Activated CD8-positive, alpha-beta memory T cell treated with anti-CD3 and anti-CD28 coated beads, Interleukin-2, amount 10 ng/mL, durations not matched to agents 7 days and 5 days (primary cell): ENCODE measurements at places on chromosomes 7 and 10. TPM values are rescaled to one million over a fixed set of nuclear protein-coding genes. Genes with fewer than 3 reads are reported as not detected.

GRCh38 chr7:152624228-152624627, 51.7 kb downstream of the XRCC2 start:
- H3K4me1 ChIP-seq = no peaks in the 10 kb centered on the region
- no peak overlapping the region for H3K27ac ChIP-seq
- no peaks in the 10 kb centered on the region for H3K36me3 ChIP-seq

DNA sequence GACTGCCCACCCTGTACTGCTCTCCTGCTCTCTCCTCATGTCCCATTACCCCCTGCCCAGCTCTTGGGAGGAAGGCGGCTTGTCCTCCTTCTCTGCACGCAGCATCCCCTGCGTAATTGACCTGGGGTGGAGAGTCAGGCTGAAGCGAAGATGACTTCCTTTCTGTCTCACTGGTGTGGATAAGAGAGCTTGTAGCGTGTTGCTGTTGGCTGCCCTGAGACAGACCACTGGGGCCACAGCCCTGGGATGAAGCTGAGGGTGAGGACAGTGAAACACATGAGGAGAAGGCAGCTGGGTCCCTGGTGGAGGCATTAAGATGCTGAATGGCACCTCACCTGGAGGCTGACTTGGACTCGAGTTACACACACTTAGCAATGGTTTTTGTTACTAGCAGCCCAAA, 310.3 kb upstream of the ZNF32 start:
- peaks cover under 1% of the 10 kb centered on the region for H3K27me3 ChIP-seq
- DNase-seq = peak; percentile 28
- H3K36me3 ChIP-seq = no peaks in the 10 kb centered on the region
- H3K27ac ChIP-seq = no peak overlapping the region
- no peak overlapping the region for H3K4me3 ChIP-seq

DNA sequence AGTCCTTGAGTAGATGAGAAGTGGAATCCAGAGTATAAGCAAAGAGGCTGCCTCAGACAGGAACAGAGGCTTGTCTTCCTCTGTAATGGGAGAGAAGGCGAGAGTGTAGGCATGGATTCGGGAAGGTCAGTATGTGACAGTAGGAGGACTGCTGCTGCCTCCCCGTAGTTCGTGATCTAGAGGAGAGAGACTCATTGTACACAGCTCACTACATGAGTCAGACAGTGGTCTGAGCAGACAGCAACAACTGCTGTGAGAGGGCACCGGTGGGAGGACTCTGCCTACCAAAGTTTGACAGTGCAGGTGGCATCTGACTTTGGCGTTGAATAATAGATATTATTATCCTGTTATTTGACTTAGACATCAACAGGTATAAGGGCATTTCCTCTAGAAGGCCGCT, 319.4 kb downstream of the NRG3 start:
- DNase-seq = no peak
- no peaks in the 10 kb centered on the region for H3K27me3 ChIP-seq
- H3K27ac ChIP-seq = no peak overlapping the region

GRCh38 chr7:155119801-155120382, 49.8 kb downstream of the HTR5A start:
- no peak overlapping the region for H3K27ac ChIP-seq
- H3K27me3 ChIP-seq = peaks cover 19% of the 10 kb centered on the region
- DNase-seq = no peak
- peaks cover 3% of the 10 kb centered on the region for H3K36me3 ChIP-seq
- no peak overlapping the region for H3K4me3 ChIP-seq

GRCh38 chr7:130435311-130435854, 5.4 kb downstream of the CEP41 start:
- no peak overlapping the region for H3K4me3 ChIP-seq
- no peak overlapping the region for H3K27ac ChIP-seq
- no peak for DNase-seq
- H3K36me3 ChIP-seq = peaks cover 13% of the 10 kb centered on the region
- no peaks in the 10 kb centered on the region for H3K27me3 ChIP-seq
- H3K4me1 ChIP-seq = peaks cover 26% of the 10 kb centered on the region

DNA sequence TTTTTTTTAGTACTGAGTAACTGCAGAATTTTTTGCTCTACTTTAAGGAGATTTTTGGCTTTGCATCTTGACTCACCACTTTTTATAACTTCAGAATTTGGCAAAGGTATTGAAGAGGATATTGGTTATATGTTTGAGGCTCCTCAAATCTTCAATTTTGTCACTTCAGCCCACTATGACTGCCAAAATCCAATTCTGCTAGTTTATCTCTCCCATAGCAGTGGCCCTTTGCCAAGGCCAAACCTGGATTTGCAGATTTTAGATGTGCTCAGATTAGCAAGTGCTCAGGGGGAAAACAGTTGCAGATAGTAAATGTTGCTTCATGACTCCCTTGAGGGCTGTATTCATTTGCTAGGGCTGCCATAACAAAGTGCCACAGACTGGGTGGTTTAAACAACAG, 427.5 kb downstream of the ADRA2A start:
- H3K27me3 ChIP-seq = no peaks in the 10 kb centered on the region
- H3K36me3 ChIP-seq = no peaks in the 10 kb centered on the region
- H3K4me3 ChIP-seq = no peak overlapping the region
- DNase-seq = no peak
- H3K4me1 ChIP-seq = no peaks in the 10 kb centered on the region
- no peak overlapping the region for H3K27ac ChIP-seq

DNA sequence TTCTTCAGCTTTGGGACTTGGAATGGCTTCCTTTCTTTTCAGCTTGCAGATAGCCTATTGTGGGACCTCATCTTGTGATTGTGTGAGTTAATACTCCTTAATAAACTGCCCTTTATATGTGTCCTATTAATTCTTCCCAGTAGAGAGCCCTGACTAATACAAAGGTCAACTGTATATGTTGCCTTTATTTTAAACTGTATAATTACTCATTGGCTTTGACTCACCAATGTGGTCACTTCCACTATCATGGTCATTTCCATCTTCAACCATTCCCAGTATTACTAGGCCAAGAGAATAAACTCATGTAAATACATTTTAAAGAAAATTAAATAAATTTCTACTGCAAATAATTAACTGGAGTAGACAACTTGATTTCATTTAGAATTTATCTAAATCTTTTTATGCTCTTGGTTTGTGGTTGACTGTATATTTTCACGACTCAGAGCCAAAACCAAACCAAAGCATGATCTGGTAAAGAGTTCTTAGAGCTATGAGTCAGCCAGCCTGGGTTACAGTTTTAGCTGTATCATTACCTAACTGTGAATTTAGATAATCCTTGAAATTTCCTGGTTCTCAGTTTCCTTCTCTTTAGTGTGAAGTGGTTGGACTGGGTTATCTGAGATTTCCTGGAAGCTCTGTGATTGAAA, 188.4 kb downstream of the PPP1R3A start:
- no peak overlapping the region for H3K4me3 ChIP-seq
- H3K27ac ChIP-seq = no peak overlapping the region
- H3K27me3 ChIP-seq = no peaks in the 10 kb centered on the region
- H3K4me1 ChIP-seq = no peaks in the 10 kb centered on the region

- H3K27ac ChIP-seq = no peak overlapping the region
- H3K4me1 ChIP-seq = no peaks in the 10 kb centered on the region
- DNase-seq = no peak
- no peak overlapping the region for H3K4me3 ChIP-seq
Measured at GRCh38 chr7:130329681-130330080, 14.9 kb upstream of the CPA5 start.

DNA sequence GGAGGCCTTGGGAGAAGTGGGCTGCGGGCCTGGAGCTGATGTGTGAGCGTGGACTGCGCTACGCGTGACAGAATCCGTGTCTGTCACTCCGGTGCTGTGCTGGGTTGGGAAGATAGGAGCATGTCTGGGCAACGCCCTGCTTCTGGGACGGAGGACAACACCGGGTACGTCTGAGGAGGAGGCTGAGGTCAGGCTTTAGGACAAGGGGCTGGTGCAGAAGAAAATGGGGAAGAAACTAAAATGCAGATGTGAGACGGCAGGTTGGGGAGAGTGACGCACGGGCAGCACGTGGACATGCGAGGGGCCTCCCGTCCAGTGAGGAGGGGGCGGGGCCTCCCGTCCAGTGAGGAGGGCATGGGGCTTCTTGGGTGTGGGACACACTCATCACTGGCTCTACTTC, 207.4 kb downstream of the DNAJB6 start:
- no peaks in the 10 kb centered on the region for H3K27me3 ChIP-seq
- H3K36me3 ChIP-seq = no peaks in the 10 kb centered on the region
- DNase-seq = no peak
- H3K4me3 ChIP-seq = no peak overlapping the region
- H3K27ac ChIP-seq = no peak overlapping the region
- H3K4me1 ChIP-seq = no peaks in the 10 kb centered on the region

DNA sequence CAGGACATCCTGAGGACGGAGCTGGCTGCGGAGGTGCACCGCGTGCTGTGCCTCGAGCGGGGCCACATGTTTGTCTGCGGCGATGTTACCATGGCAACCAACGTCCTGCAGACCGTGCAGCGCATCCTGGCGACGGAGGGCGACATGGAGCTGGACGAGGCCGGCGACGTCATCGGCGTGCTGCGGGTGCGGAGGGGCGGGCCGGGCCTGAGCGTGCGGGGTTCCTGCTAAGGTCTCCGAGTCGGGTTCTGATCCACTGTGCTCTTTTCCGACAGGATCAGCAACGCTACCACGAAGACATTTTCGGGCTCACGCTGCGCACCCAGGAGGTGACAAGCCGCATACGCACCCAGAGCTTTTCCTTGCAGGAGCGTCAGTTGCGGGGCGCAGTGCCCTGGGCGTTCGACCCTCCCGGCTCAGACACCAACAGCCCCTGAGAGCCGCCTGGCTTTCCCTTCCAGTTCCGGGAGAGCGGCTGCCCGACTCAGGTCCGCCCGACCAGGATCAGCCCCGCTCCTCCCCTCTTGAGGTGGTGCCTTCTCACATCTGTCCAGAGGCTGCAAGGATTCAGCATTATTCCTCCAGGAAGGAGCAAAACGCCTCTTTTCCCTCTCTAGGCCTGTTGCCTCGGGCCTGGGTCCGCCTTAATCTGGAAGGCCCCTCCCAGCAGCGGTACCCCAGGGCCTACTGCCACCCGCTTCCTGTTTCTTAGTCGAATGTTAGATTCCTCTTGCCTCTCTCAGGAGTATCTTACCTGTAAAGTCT, 10.4 kb downstream of the ATG9B start:
- peaks cover 66% of the 10 kb centered on the region for H3K4me1 ChIP-seq
- peak; percentile 97 for DNase-seq
- peaks cover 13% of the 10 kb centered on the region for H3K27me3 ChIP-seq
- peaks cover 2% of the 10 kb centered on the region for H3K36me3 ChIP-seq
- peak overlapping the region; percentile 96 for H3K27ac ChIP-seq

GRCh38 chr10:79053081-79053434, 15.7 kb upstream of the ZMIZ1 start:
- no peaks in the 10 kb centered on the region for H3K36me3 ChIP-seq
- H3K27ac ChIP-seq = no peak overlapping the region
- no peaks in the 10 kb centered on the region for H3K27me3 ChIP-seq
- DNase-seq = no peak
- H3K4me3 ChIP-seq = no peak overlapping the region

DNA sequence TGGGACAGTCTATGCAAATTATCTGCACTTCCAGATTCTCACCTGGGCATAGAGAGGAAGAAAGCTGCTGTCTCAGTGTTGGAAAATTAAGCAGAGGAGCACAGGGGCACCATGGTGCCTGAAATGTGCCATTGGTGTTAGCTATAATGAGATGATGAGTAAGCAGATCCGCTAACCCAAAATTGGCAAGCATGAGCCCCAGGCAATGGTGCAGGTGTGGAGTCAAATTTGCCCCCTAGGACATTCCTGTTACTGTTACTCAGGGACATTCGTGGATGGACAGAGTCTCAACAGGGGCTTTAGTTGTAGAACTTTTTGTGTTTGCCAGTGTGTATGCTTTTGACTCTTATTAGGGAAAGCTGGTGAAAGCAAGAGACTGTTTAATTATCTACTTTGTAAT, 385.2 kb upstream of the KLF6 start:
- no peaks in the 10 kb centered on the region for H3K27me3 ChIP-seq
- peaks cover 6% of the 10 kb centered on the region for H3K36me3 ChIP-seq
- H3K27ac ChIP-seq = no peak overlapping the region
- H3K4me1 ChIP-seq = no peaks in the 10 kb centered on the region

GRCh38 chr7:21944616-21945453, 864 bp downstream of the CDCA7L start:
- peaks cover 12% of the 10 kb centered on the region for H3K36me3 ChIP-seq
- peaks cover 33% of the 10 kb centered on the region for H3K27me3 ChIP-seq
- H3K27ac ChIP-seq = peak overlapping the region; percentile 89

- H3K27ac ChIP-seq = peak overlapping the region; percentile 52
- H3K4me3 ChIP-seq = peak overlapping the region; percentile 68
- H3K36me3 ChIP-seq = no peaks in the 10 kb centered on the region
- peak; percentile 48 for DNase-seq
- H3K4me1 ChIP-seq = peaks cover 25% of the 10 kb centered on the region
- H3K27me3 ChIP-seq = peaks cover 39% of the 10 kb centered on the region
Measured at GRCh38 chr10:79445977-79446757, 743 bp upstream of the ZCCHC24 start.

DNA sequence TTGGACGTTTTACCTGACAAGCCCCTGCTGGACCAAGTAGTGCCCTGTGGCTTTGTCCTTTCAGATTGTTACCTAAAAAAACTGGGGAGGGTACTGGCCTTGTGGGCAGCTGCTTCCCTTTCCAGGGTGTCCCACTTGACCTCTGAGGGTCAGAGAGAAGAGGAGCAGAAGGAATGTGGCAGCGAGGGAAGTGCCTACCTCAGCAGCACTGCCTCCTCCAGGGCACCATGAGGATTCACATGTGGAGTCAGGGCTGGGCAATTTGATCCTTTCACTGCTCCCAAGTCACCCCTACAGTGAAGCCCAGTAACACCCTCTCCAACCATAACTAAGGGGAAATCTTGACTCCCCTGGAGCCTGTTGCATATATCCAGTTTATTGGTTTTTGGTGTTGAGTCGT, 64.6 kb downstream of the ITGB1 start:
- H3K27me3 ChIP-seq = no peaks in the 10 kb centered on the region
- H3K4me3 ChIP-seq = no peak overlapping the region
- DNase-seq = no peak
- H3K27ac ChIP-seq = no peak overlapping the region

DNA sequence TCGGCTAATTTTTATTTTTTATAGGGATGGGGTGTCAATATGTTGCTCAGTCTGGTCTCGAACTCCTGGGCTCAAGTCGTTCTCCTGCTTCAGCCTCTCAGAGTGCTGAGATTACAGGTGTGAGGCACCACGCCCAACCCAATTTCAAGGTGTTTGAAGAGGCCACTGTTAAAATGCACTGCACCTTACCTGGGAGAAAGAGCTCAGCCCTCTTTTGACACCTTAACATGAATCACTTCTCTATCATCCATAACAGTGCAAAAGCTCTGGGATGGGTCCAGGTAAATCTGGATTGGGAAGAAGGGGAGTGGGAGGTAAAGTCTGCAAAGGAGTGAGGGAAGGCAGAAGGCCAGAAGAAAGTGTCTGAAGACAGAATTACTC, 557 bp upstream of the ZNF282 start:
- peak overlapping the region; percentile 79 for H3K4me3 ChIP-seq
- peaks cover 31% of the 10 kb centered on the region for H3K36me3 ChIP-seq
- H3K27ac ChIP-seq = peak overlapping the region; percentile 69
- DNase-seq = no peak
- H3K4me1 ChIP-seq = peaks cover 48% of the 10 kb centered on the region
- peaks cover 2% of the 10 kb centered on the region for H3K27me3 ChIP-seq

NPSR1 gene
- not detected for total RNA-seq

CFAP46 gene
- total RNA-seq = not detected

MYO1G gene
- 567 TPM for total RNA-seq

SFR1 gene
- 17.4 TPM for total RNA-seq

SOSTDC1 gene
- not detected for total RNA-seq

ASIC3 gene
- total RNA-seq = 5.3 TPM

ANXA8L1 gene
- total RNA-seq = 1.1 TPM

NEUROD6 gene
- total RNA-seq = not detected

SEMA3A gene
- 1.4 TPM for total RNA-seq

PRKAR2B gene
- total RNA-seq = 1.1 TPM

ATG9B gene
- total RNA-seq = 3.4 TPM

UBE2D4 gene
- total RNA-seq = 7.2 TPM

C10orf67 gene
- not detected for total RNA-seq
